ENCODE measurements at places on chromosomes 11 and 22.

DNA sequence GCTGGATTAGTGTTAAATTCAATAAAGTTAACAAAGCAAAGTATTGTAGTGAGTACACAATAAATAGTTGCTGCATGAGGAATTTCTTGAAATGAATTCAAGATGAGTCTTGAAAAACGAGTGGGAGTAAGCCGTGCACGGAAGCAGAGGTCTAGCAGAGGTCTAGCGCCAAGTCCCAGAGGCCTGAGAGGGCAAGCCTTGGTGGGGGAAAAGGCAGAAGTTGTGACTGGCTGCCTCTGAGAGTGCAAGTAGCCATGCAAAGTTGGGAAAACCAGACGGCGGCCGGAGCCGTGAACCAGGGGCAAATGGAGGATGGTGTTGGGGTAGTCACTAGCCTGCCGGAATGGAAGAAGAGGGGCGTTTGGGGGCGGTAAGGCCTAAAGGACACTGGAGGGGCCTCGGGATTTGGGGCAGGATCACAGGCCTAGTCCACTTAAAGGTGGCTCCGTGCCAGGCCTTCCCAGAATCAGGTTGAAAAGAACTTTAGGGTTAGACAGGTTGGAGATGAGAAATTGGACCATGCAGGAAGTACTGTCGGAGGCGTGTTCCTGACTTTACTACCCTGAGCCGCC lies 379 bp upstream of the SLC3A2 start:
- no peak for DNase-seq

- no peak for DNase-seq
Measured at GRCh38 chr22:24089951-24090350, 78.8 kb downstream of the CABIN1 start.

DNA sequence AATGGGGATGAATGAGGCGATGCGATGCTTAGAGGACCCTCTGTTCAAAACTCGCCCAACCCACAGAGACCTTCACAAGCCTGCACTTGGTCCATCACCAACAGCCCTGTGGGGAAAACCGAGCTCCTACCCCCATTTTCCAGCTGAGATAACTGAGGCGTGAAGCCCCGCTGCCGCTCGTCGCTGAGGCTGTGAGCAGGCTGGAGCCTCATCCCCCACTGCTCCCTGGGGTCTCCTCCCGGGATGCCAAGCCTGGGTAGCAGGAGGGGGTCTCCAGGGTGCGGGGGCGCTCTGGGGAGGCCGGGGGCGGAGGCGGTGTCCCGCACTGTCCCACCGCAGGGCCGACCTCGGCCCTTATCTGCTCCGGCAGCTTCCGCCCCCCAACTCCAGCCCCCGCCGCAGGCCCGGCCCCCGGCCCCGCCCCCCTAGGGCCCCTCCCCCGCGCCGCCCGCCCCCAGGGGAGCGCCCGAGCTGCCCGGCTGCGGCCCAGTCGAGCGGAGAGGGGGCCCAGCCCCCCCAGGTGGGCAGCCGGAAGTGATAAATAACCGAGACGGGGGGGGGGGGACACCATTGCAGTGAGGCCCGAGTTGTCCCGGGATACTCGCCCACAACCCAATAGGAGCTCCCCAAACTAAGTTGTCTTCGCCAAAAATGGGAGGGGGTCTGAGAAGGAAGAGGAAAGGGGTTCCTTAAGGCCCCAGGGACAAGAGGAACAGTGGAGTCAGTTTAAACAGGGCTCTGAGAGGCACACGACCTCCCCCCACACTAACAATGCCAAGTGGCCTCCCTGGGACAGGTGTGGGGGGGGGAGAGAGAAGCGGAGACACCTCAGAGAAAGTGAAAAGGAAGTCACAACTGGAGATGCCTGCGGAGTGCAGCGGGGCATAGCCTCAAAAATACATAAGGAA lies 8.3 kb upstream of the SLC39A13 start:
- no peak for DNase-seq

DNA sequence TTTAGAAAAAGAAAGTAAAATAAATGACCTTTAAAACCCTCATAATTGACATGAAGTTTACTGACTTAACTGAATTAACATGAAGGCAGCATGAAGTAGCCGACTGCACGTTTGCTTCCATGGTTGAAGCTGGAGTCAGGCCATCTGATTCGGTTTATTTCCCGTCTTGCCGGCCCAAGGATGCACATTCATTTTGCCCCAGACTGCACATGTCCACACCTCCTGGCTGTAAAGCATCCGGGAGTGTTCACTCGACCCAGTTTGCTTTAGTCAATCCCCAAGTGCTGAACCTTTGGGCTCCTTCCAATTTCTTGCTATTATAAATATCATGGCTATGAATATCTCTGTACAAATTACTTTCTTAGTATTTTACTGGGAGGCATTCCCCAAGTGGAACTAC lies 17.7 kb upstream of the TUB start:
- no peak for DNase-seq

All from stimulated activated CD4-positive, alpha-beta T cell treated with anti-CD3 and anti-CD28 coated beads, Interleukin-1b, Interleukin-23, amount 100 ng/mL, for 1 hour (primary cell).